ENCODE measurements at places on chromosomes 3 and 15. TPM values are rescaled to one million over a fixed set of nuclear protein-coding genes. Genes with fewer than 3 reads are reported as not detected.

Gene CEP70
- 6.5 TPM for total RNA-seq

Gene PRSS50
- total RNA-seq = not detected

Gene FAM43A
- 15.3 TPM for total RNA-seq

Gene SEMA3B
- 9.7 TPM for total RNA-seq

Data from A549 treated with GW870086 at 1 μM for 4 hours (cell line).